ENCODE measurements at places on chromosomes 3 and 15.

GRCh38 chr3:54691289-54691771 is 236.5 kb downstream of the LRTM1 start:
- no peak for DNase-seq

DNA sequence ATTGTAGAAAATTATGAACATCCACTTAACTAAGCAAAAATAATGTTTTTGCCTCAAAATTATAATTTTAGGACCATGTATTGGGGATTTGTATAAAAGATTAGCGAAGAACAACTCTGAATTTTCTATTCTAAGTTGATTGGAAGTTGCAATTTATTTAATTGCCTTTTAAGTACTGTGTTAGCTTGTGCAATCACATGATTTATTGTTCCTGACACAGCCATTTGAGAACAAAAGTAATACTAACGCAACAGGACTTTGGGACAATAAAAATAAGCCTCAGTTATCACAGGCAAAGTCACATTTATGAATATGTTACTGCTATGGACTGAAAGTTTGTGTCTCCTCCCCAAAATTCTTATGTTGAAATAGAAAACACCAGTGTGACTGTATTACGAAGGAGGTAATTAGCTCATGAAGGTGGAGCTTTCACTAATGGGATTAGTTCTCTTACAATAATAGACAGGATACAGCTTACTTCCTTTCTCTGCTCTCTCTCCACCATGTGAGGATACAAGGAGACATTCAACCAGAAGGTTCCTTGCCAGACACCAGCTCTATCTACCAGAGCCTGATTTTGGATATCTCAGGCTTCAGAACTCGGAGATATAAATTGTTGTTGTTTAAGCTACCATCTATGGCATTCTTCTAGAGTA is 745.9 kb downstream of the ZBBX start:
- no peak for DNase-seq

DNA sequence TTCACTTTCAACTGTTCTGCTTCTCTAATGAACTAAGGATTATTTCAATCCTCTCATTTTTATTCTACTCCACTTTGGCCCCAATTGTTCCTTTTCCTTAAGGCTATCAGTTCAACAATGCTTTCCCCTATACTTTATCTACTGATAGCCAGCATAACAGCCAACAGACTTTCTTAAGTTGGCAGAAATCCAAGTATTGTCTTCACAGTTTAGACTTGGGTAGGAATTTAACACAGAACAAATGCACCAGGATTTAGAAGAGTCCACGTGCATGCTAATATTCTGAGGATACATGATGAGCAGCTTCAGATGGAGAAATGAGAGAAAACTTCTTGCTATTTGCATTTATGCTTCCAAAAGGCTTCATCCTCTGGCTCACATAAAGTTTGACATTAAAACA is 54.8 kb downstream of the FBN1 start:
- DNase-seq: no peak

DNA sequence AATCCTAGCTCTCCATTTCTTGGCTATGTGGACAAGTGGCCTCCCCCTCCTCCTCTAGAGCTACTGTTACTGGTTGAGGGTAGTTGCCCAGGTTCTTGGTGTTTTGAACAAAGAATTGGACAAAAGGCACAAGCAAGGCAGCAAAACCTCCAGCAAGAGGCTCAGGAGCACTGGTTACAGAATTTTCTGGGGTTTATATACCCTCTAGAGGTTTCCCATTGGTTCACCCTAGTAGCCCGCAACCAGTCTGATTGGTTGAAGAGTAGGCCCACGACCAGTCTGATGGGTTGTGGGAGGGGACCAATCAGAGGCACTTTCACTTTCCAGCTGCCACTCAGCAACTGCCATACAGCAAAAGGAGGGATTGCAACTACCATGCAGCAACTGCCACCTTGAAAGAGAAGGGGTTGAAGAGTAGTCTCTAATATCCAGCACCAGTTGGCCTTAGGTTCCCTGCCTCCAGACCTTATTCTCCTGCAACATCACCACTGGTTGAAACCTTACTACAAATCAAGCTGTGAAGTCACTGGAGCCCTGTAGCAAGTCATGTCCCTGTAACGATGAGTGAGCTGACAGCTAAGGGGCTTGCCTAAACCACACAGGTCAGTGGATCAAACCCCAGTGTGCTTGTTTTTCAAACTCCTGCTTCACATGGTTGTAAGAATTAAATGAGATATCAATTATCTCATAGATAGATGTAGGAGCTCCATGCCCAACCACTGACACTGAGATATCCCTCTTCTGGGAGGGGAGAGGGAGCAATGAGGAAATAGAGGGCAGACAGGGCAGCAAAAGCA is 2.9 kb upstream of the C15orf39 start:
- peak; percentile 85 for DNase-seq

- DNase-seq: no peak
Measured at GRCh38 chr15:41675337-41675736, 15.1 kb downstream of the MGA start.

DNA sequence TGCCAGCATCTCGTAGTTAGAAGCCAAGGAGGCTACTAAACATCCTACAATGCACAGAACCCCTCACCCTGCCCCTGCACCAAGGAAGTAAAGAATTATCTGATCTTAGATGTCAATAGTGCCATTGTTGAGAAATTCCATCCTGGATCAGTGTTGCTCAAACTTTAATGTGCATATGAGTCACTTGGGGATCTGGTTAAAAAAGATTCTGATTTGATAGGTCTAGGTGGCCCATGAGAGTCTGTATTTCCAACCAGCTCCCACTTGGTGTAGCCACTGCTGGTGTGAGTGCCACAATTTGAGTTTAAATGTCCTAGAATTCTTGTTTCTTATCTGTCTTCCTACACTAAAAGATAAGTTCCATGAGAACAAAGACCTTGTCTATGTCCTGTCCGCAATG is 43.7 kb downstream of the TMEM45A start:
- DNase-seq: no peak

DNA sequence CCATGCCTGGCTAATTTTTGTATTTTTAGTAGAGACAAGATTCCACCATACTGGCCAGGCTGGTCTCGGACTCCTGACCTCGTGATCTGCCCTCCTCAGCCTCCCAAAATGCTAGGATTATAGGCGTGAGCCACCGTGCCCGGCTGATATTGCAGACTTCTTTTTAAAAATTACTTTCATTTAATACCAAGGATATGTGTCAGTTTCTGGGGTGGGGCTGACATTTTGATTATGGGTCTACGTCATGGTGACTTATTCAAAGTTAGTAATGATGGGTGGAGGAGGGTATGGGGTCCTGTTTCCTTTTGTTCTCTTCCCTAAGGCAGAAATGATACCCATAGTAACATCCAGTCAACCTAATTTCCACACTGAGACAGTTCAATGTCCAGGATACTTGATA is 34.7 kb downstream of the GBE1 start:
- no peak for DNase-seq

- DNase-seq: no peak
Measured at GRCh38 chr15:74449095-74449494, 11.9 kb downstream of the UBL7 start.

DNA sequence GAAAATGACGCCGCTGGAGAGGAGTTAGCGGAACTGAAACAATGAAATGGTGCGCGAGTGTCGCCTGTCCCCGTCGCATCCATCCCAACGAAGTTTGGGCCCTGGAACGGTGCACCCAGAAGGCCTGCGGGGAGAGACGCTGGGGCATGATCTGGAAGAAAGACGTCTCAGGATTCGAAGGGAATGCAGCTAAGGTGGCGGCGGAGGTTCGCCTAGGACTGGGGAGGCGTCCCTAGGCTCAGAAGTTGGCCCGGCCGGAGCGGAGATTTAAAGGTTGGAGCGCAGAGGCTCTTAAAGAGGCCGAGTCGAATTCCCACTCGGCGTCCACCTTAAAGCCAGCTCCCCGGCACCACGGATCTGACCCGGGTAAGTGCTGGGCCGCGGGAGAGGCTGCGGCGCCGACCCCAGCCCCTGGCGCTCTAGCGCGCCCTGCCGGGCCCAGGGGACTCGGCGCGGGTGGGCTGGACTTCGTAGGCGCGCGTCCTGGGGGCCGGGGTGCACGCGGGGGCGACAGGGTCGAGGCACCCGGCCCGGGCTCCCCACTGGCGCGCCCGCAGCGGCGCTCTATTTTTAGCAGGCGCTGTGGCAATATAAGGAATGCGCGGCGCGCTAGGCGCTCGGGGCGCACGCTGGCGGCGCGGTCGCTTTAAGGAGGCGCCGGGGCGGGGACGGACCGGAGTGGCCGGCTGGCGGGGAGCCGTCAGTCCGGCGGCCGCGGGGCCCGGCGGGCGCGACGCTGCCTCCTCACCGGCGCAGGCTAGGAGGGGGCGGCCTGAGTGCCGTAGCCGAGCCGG is at the start of gene MRAS:
Gene MRAS (plus strand): TSS at position 620 of the 794 bp plus-strand sequence. CDS start 24,305 bp downstream, outside the sequence.
- DNase-seq: peak; percentile 34

- no peak for DNase-seq
Measured at GRCh38 chr3:46097691-46098241, 70.5 kb upstream of the XCR1 start.

- no peak for DNase-seq
Measured at GRCh38 chr3:191282251-191283185, 46.7 kb upstream of the CCDC50 start.

DNA sequence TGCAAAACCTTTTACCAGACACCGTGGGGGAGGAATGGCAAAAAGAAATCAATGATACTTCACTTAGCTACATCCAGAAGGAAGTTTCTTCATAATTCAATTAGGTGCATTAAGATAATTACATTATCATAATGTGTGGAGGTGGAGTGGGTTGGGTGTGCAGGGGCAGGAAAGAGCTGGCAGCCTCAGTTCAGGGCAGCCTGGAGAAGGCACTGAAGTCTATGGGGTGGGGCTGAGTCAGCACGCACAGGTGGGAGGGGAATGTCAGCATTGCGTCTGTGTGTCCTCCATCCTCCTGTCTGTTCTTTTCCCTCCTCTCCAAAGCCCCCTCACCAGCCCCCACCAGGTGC is 278.8 kb downstream of the GABRG3 start:
- DNase-seq: no peak

- DNase-seq: no peak
Measured at GRCh38 chr3:81938681-81939080, 177.2 kb upstream of the GBE1 start.

- no peak for DNase-seq
Measured at GRCh38 chr3:183460081-183461055, 31.9 kb upstream of the MCF2L2 start.

- no peak for DNase-seq
Measured at GRCh38 chr3:45538641-45538986, 55.9 kb upstream of the LIMD1 start.

DNA sequence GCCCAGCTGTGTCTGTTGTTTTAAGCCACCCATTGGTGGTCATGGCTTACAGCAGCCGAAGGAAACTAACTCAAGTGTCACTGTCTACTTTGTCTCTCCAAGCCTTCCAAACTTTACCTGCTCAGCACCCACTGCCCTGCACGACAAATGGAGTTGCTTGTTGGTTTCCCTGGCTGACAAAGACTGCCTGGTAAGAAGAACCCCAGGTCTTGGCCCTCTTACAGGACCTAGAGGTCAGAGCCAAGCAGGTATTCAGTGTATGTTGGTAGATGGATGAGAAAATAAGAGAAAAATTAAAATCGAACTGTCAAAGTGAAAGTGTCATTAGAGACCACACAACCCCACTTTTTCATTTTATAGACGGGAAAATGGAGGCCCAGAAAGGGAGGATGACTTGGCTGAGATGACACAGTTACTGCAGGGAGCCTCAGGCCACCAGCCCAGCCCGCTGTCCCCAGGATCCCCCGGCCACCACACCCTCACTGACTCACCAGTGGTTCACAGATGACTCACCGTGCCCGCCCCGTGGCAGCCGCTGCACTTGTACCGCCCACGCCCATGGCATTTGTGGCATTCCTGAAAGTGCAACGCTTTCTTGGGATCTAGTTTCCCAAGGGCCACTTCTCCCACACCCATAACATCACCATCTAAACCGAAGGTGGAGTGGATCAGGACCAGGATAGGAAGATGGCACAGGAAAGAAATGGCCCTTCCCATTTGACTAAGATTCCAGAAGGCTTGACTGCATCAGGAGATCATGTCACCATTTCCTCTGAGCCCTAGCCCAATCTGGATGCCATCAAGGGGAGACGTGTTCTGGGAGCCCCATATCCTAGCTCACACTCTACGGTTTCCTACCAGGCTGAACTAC is 15.2 kb downstream of the SSUH2 start:
- DNase-seq: no peak

GRCh38 chr3:171994646-171995428 is 44.5 kb upstream of the FNDC3B start:
- DNase-seq: no peak

DNA sequence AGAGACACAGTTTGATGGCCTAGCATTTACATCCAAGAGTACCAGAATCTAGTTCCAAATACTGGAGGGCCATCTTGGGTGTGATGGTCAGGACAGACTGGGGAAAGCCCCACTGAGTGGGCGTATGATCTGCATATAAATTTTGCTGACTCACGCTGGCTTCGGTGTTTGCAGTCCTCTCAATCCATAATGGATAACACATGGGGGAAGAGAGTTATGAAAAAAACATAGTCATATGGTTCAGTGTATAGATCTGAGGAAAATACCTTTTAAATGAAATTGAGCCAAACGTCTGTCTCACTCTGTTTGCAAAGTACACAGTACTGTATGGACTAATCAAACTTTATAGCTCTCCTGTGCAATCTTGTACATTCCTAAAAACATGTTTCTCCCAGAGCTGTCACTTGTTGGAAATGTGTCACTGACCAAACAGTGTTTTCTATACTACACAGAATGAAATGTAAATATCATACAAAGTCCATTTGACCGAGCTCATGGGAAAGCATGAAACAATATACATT is 125.3 kb upstream of the THBS1 start:
- peak; percentile 9 for DNase-seq

- DNase-seq: no peak
Measured at GRCh38 chr3:186502966-186503712, 41.0 kb downstream of the CRYGS start.

- no peak for DNase-seq
Measured at GRCh38 chr15:26867200-26868007, 542 bp downstream of the GABRA5 start.

- DNase-seq: no peak
Measured at GRCh38 chr3:151142929-151143328, 57.5 kb downstream of the MED12L start.

- no peak for DNase-seq
Measured at GRCh38 chr15:88756921-88757320, 46.3 kb upstream of the ACAN start.

- DNase-seq: no peak
Measured at GRCh38 chr15:35514759-35515158, 31.2 kb downstream of the DPH6 start.

DNA sequence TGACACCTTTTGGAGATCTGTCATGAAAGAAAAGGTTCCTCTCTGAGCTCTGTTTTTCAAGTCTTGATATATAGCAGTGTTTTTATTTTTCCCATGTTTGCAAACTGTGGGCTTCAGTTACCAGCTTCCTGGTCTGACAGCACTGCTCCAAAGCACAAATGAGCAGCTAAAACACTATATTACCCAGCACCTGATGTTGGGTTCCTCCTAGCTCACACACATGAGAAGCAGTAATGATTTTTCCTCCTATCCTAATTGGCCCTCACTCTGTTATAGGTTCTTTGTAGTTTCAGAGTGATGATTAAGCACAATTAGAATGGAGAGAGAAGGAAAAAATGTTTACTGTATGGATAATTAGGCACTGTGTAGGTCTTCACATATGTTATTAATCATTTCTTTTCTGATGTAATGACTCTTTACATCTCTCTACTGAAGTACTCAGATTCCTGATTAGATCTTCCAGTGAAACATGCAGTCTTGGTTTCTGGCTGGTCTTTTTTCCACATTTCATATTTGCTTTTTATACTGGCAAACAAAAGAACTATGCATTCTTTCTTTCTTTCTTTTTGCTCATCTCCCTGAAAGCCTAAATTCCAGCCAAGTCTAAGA is 939.7 kb downstream of the NSUN3 start:
- DNase-seq: no peak
